NCI-H2029 (cell line): ENCODE measurements at places on chromosomes 7 and 10.

- DNase-seq, result no peak
These were observed 24.9 kb upstream of the KNDC1 start for GRCh38 chr10:133135116-133135465.

GRCh38 chr10:102306006-102306405 is 60.7 kb downstream of the GBF1 start:
- no peak for DNase-seq

DNA sequence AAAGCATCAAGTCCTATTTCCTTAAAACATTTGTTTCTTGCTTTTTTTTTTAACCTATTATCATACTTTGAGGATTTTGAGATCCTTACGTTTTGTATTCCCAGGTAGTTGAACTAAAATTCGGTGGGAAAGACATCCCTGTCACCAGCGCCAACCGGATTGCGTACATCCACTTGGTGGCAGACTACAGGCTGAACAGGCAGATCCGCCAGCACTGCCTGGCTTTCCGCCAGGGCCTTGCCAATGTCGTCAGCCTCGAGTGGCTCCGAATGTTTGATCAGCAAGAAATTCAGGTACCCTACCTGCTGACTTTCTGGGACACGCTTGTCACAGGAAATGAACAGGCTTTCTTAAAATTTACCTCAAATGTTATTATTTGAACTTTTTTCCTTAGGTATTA is 83.0 kb upstream of the DNAJB6 start:
- peak; percentile 94 for DNase-seq

DNA sequence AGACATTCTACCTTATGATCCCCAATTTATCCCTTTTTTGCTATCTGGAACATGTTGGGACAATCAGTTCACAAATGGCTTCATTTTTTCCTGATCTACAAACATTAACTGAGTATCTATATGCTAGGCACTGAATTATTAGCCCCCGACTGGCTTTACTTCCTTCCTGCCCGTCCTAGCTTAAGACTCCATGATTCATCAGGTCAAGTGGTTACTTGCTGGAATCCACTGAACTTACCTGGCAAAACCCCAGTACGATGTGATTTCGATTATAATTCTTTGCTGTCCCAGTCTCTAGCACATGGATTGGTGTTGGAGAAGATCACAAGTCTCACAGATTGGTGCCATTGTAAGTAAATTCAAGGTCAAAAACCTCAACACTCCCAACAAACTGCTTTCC is 77.1 kb downstream of the ORC5 start:
- no peak for DNase-seq

GRCh38 chr7:30519122-30519521 is 14.5 kb upstream of the GGCT start:
- no peak for DNase-seq
